ENCODE measurements at places on chromosomes 2 and 18.

GRCh38 chr18:3472681-3473544 lies 22.9 kb downstream of the TGIF1 start:
- no peak for DNase-seq

GRCh38 chr2:170214309-170214948 lies 36.5 kb downstream of the MYO3B start:
- DNase-seq = peak; percentile 83

GRCh38 chr2:151632993-151633565 lies 101.2 kb downstream of the NEB start:
- no peak for DNase-seq

DNA sequence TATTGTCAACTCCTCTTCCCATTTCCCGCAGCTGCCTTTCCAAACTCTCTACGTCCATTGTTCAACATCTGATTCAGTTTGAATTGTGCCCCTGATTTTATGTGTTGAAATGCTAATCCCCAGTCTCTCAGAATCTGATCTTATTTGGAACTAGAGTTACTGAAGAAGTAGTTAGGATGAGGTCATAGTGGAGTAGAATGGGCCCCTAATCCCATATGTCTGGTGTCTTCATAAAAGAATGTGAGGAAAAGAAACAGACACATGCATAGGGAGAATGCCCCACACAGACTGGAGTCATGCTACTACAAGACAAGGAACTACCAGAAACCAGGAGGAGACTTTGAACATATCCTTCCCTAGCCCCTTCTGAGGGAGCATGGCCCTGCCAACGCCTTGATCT lies 99.2 kb downstream of the LRP1B start:
- peak; percentile 6 for DNase-seq

- no peak for DNase-seq
These were observed at the start of gene CYRIA for GRCh38 chr2:16665748-16666448. Gene CYRIA, minus strand, starts transcription at chr2:16665834. Its CDS starts 77,715 bp downstream, at chr2:16588119.

DNA sequence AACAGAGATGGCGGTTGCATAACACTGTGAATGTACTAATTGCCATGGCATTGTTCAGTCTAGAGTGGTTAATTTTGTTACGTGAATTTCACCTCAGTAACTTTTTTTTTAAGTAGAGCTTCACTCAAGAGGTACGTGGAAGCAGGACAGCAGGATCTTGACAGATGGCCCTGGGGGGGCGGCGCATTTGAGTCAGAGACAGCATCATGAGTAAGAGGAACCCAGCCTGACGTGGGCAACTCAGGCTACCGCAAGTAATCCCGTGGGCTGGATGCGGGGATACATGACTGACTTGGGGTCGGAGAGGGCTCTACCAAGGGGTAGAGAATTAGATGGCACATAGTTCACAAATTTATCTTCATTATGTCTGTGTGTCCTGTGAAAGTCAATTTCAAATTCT lies 38.1 kb upstream of the DAPL1 start:
- no peak for DNase-seq

GRCh38 chr18:59877361-59877760 lies 22.4 kb upstream of the PMAIP1 start:
- no peak for DNase-seq

DNA sequence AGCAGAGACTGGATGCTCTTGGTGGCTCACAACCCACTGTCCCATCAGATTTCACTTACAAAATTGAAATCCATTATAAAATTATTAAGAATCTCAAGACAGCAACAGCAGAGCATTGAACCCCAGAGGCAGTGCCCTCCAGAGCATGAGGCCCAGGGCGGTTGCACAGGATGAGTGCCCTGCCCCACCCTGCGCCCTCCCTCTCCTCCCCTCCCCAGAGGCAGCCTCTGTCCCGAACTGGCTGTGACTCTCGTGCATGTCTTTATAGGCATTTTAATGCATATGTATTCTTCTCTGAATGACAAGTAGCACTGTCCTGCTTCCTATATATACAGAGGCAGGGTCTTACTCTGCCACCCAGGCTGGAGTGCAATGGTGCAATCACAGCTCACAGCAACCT lies 10.4 kb downstream of the MFSD2B start:
- DNase-seq = no peak

DNA sequence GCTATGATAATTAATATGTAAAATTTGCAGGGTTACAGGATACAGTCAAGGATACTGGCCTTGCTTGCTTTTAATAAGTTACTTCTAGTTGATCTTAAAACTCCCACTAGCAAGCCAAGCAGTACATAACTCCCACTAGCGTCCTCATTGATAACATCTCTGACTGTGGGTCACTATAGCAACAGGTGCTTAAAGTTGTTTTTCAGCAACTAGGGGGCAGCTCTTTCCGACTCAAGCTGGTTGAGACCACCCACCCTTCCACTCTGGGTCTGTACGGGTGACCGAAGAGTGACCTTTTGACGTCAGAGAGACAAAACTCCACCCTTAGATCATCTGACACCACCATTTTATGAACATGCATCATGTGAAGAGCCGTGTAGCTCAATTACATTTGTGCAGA lies 208.6 kb downstream of the MYO1B start:
- no peak for DNase-seq

- no peak for DNase-seq
These were observed 6.2 kb downstream of the VWA3B start for GRCh38 chr2:98093146-98093545.

DNA sequence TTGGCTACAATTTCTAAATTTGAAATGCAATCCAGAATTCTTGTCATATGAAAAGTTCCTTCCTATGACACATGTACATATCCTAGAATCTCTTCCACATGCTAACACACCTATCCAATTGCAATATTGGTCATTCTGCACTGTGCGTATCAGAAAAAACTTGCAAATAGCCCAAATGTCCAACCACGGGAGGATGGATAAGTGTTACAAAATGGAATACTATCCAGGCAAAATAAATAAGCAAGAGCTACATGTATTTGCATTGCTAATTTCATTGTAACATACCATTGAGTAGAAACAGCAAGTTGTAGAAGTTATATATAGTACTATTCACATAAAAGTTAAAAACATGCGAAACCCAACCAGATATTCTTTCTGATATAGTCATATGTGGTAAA lies 15.6 kb upstream of the RHOB start:
- no peak for DNase-seq

GRCh38 chr2:218383892-218384519 lies 1.9 kb downstream of the SLC11A1 start:
- DNase-seq = no peak

DNA sequence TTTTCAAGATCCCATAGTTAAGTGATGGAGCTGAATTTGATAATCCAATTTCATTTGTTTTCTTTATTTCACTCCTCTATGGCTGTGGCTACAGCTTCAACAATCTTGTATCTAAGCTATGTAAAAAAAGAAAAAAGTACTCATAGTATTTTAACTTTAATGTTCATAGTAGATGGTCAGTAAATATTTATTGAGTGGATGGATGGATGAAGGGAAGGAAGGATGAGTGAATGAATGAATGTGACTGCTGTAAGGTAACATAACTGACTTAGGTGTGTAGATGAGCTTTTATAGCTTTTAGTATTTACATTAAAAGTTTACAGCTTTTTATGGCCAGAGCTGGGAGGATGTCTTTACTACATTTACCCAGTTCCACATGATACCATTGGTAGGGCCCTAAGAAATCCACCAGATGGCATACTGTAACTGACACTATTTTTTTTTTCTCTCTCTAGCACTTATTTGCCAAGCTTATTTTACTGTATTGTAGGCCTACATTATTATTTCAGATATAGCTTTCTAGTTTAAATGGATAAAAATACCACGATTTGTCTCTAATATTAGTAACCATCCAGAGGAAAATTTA lies 13.4 kb upstream of the HRH4 start:
- DNase-seq = no peak

DNA sequence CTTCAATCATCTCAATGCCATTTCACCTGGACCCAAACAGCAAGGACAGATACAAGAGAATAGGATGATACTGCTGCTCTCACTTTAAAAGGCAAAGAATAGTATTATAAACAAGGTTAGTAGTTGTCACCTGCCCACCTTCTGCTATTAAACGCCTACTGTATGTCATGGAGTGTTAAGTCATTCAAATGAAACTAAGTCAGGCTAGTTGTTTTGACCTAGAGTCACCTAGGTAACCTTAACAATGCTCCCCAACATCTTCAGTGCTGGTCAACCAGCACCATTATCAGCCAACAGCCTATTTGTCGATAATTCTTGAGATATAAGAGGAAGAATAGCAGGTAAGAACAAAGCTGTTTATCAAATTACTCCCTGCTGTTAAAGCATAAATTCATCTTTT lies 39.2 kb downstream of the TRIP12 start:
- no peak for DNase-seq

GRCh38 chr2:120298173-120298835 lies 45.7 kb downstream of the RALB start:
- peak; percentile 44 for DNase-seq

GRCh38 chr2:8442833-8443486 lies 238.9 kb upstream of the ID2 start:
- no peak for DNase-seq

- DNase-seq = no peak
These were observed 20.0 kb downstream of the ELP2 start for GRCh38 chr18:36149514-36150289.

DNA sequence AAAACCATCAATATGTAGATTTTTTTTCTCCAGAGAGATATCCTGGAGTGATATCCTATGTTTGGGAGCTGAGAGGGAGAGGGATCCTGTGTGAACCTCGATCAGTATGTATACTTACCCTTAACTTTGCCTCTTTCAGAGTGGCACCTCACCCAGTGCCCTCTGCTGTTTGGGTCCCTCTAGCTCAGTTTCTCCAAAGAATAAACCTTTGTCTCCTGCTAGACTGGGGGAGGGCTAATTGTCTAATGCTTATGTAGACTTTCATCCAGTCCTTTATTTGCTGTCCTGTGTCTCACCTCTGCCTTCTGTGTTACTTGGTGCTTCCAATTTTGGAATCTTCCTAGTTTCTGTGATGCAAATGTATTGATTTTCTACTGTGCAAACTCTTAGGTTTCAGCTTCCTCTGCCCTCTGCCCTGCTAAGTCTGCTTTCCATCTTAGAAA lies 48.4 kb downstream of the MTX2 start:
- DNase-seq = no peak

- no peak for DNase-seq
These were observed 55.1 kb downstream of the MREG start for GRCh38 chr2:215958257-215958656.

- no peak for DNase-seq
These were observed 14.5 kb downstream of the SH3BP4 start for GRCh38 chr2:234966340-234966739.

GRCh38 chr2:11505652-11506610 lies 27.9 kb upstream of the GREB1 start:
- DNase-seq = no peak

DNA sequence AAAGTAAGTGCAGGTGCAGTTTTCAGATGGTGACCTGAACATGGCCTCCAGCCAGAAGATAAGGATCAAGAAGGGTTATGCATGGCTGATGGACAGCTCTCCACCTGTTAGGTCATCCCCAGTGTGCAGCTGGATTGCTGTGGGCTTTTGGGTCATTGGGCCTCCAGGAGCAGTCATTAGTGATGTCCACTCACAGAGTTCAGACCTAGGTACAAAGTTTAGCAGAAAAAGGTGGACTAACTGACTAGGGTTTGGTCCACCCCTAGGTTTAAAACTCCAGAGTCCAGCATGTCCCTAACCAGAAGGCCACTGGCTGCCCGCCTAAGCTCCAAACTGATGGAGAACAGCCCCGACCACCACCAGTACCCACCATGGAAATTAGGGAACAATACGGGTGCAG lies 18.3 kb upstream of the SULT1C2 start:
- no peak for DNase-seq

- DNase-seq = no peak
These were observed 79.6 kb downstream of the SLC4A10 start for GRCh38 chr2:161703863-161704262.

GRCh38 chr2:99700482-99701398 lies 210.9 kb upstream of the REV1 start:
- DNase-seq = no peak

DNA sequence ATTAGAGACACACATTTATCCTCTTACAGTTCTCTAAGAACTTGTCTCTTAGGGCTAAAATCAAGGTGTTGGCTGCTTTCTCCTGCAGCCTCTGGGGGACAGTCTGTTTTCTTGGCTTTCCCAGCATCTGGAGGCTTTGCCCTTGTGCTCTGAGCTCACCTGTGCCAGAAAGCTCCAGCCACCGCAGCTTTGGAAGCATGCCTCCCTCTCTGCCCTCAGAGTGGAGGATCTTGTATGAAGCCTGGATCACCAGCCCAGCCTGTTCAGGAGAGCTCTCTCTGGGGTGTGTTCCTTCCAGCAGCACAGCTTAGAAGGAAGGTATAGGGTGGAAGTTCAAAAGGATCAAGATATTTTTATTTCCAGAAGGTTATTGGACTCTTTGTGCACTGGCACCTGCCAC lies 53.1 kb upstream of the TPO start:
- DNase-seq = no peak

GRCh38 chr2:182870227-182870626 lies 3.8 kb upstream of the FRZB start:
- DNase-seq = peak; percentile 71

DNA sequence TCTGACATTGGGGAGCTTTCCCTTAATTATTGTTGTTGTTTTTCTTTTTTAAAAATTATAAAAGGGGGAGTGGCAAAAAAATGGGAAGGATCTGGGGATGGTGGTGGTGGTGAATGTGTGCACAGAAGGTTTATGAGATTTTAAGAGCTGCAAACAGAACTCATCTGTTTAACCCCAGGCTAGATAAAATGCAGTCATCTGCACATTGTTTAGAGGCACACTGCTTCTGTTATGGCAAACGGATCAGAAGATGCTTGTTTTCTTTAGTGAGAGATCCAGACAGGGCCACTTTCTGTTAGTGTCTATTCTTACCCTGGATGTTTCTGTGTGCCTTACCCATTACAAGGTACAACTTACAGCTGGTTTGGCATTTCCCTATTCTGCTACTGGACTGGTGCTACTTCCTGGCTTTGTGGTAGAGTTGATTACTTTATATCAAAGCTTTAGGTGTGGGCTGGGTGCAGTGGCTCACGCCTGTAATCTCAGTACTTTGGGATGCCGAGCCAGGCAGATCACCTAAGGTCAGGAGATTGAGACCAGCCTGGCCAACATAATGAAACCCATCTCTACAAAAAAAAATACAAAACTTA lies 68.2 kb upstream of the NRP2 start:
- DNase-seq = no peak
